ENCODE measurements at places on chromosomes 12 and 14. TPM values are rescaled to one million over a fixed set of nuclear protein-coding genes. Genes with fewer than 3 reads are reported as not detected.

Gene ZC2HC1C
- 5.2 TPM for total RNA-seq

Gene HOXC9
- total RNA-seq: 37.2 TPM

Gene AICDA
- total RNA-seq: not detected

Gene TSPAN9
- total RNA-seq: 7.7 TPM

Gene SBNO1
- total RNA-seq: 68.7 TPM

Gene RNF212B
- not detected for total RNA-seq

Gene SELPLG
- 0.41 TPM for total RNA-seq

Gene RNASE11
- not detected for total RNA-seq

Gene PITPNM2
- total RNA-seq: 26.4 TPM

Gene DTX3
- 37.8 TPM for total RNA-seq

Gene PRICKLE1
- 20.1 TPM for total RNA-seq

Gene OR4E2
- not detected for total RNA-seq

Gene NOXRED1
- 0.10 TPM for total RNA-seq

Gene RPL6
- total RNA-seq: 969 TPM

Gene ABCC9
- total RNA-seq: 0.03 TPM

Gene RPL36AL
- 136 TPM for total RNA-seq

Gene NEUROD4
- total RNA-seq: not detected

Gene HCAR3
- not detected for total RNA-seq

Gene P2RX2
- total RNA-seq: 1.2 TPM

Gene ENO2
- 33.5 TPM for total RNA-seq
